ENCODE measurements at places on chromosomes 2 and 18.

- peak; percentile 56 for DNase-seq
Measured at GRCh38 chr2:131154071-131154531, 49.0 kb downstream of the PLEKHB2 start.

DNA sequence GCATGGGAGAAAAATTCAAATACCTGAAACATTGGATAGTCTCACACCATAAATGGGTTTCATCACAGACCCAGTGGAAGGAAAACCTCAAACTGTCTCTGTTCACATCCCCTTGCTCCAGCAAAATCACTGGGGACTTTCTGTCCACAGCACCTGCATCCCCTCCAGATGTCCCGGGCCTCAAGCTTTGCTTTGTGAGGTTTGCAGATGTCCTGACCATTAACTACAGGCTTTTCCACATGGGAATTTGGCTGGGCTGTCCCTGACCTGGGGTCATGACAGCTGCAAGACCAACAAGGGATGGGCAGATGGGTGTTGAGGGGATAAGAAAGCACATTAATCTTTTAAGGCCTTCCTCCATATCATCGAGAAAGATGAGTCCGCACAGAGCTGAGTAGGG lies 427.9 kb downstream of the TXNL1 start:
- DNase-seq: no peak

DNA sequence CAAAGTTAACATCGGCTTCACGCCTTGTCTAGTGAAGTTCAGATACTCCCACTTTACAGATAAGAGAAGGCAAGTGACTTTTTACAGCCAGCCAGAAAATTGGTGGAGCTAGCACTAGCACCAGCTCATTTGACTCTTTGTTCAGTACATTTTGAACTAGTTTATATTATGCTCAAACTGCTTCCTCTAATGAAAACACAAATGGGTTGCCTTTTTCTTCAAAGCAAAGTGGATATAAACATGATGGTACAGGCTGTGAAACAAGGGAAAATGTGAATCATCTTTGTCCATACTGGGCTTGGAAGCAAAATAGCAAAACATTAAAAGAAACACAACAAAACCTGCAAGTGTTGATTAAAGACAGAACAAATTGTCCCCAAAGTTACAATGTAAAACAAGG lies 99.6 kb upstream of the LHCGR start:
- no peak for DNase-seq

DNA sequence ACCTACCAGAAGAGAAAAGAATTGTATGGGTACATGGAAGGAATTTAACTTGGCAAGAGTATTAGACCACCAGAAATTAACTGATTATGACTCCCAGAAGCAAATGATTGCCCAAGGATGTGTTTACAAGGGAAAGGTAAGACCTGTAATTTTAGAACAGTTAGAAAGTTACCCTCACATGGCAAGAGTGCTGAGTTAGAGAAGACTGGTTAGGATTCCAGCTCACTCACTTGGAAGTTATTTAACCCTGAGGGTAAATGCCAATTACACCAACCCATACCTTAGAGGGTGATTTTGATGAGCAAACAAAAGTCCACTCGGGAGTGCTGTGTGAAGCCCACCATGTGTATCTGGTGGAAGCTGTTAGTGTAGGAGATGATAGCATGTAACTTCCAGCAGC lies 170.2 kb downstream of the TPGS2 start:
- DNase-seq: no peak

GRCh38 chr2:98569197-98569793 lies 39.0 kb downstream of the COA5 start:
- DNase-seq: no peak

- DNase-seq: no peak
Measured at GRCh38 chr2:192139813-192140212, 54.9 kb downstream of the TMEFF2 start.

GRCh38 chr2:85656468-85656867 lies 11.5 kb downstream of the SFTPB start:
- no peak for DNase-seq

GRCh38 chr18:2441544-2441943 lies 129.8 kb downstream of the METTL4 start:
- DNase-seq: no peak

- DNase-seq: no peak
Measured at GRCh38 chr2:237575869-237576862, 9.8 kb downstream of the PRLH start.

GRCh38 chr2:142020368-142020767 lies 110.4 kb downstream of the LRP1B start:
- no peak for DNase-seq

DNA sequence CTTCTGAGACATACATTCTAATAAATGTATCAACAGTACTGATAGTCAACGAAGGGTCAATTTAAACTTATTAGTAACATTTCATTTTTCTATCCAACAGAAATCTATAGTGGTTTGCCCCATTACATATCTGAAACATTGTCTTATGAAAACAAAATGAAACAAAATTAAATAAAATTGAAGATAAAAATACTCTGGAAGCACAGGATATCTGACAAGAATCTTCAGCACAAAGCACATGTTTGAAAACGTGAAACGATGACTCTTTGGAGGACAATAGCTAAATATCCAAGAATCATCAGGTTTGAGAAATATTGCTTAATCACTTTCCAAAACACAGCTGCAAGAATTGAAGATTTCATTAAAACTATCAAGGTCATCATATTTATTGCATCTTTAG lies 70.9 kb upstream of the FAM124B start:
- DNase-seq: no peak

- DNase-seq: no peak
Measured at GRCh38 chr2:237861875-237862527, 2.6 kb downstream of the RAMP1 start.

DNA sequence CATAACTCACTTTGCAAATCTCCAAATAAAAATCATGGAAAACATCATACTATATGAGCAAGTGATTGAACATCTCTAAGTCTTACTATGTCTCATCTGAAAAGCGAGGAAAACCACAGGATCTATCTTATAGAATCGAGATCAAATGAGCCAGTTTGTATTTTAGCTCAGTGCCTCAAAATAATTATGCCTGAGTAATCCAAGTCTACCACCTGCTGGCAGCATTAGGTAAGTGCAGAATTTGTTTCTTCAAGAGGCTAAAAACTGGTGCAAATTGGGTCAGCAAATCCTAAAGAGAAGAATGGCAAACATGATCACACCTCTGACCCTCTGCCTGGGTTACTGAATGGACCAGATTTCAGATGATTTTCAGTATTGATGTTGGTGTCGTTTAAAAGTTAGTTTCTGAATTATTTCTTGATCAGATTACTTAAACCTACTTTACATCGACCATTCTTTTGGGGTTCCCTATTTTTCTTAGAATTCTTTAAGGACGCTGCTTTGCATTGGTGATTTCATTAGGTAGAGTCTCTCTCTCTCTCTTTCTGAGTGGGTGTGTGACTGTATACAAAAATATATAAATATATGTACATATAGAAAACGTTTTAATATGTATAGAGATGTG lies 12.7 kb upstream of the FHOD3 start:
- no peak for DNase-seq

- no peak for DNase-seq
Measured at GRCh38 chr2:50922506-50922905, 109.4 kb downstream of the NRXN1 start.

GRCh38 chr2:192148620-192149321 lies 46.0 kb downstream of the TMEFF2 start:
- DNase-seq: no peak

- no peak for DNase-seq
Measured at GRCh38 chr2:184735611-184736010, 137.3 kb downstream of the ZNF804A start.

- no peak for DNase-seq
Measured at GRCh38 chr18:36294031-36294430, 3.5 kb upstream of the FHOD3 start.

DNA sequence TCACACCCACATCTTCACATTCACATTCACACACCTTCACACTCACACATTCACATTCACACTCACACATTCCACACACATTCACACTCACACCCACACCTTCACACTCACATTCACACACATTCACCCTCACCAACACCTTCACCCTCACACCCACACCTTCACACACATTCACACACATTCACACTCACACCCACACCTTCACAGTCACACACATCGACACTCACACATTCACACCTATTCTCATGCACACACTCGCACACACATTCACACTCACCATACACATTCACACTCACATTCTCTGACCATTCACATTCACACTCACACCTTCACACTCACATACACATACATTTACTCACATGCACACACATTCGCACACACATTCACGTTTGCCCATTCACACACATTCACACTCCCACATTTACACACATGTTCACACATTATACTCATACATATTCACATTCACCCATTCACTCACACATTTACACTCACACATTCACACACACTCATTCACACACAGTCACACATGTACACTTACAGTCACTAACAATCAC lies 62.7 kb downstream of the BIN1 start:
- no peak for DNase-seq

GRCh38 chr2:231877533-231878456 lies 48.4 kb downstream of the NPPC start:
- no peak for DNase-seq

- no peak for DNase-seq
Measured at GRCh38 chr18:58892488-58892887, 27.8 kb downstream of the ZNF532 start.

GRCh38 chr2:44546459-44547127 lies 184.8 kb downstream of the CAMKMT start:
- DNase-seq: no peak

- DNase-seq: no peak
Measured at GRCh38 chr18:3148930-3149535, 70.7 kb downstream of the MYOM1 start.
